ENCODE measurements at places on chromosomes 5 and 9.

- peak; percentile 72 for DNase-seq
Observed at GRCh38 chr9:89678396-89679015, 73.7 kb downstream of the GADD45G start.

DNA sequence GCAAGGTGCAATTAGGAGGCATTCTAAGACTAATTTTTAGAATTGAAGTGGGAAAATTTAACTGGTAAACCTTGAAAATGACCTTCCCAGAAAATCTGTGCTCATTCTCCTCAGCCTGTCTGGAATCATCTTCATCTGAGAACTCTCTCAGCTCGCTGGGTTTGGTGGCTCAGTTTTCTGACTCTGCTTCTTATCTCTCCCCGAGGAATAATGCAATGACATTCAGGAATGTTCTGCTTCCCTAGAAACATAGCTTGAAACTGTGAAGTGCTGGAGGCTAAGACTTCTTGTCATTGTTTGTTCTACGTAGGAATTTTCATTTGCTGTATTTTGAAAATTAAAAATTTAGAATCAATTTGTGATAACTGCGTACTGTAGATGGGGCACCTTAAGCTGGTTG is 86.6 kb downstream of the KCNN2 start:
- DNase-seq: no peak

DNA sequence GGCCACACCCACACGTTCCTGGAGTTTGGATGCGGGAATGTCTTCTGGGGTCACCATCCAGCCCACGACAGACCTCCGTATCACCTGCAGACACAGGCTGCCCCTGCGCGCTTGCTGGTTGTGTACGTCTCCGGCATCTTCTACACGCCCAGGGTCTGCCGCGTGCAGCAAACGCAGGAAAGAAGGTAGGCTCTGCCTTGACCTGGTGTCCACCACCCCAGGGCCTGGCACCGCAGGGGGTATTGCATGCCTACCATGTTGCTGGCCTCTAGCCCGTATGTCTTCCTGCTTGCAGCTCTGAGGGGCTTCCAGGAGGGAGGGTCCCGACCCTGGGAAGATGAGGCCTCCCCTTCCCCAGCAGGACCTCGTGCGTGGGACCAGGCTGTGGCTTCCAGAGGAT is 298.8 kb upstream of the IRX4 start:
- DNase-seq: no peak

- DNase-seq: no peak
Observed at GRCh38 chr5:89213573-89213972, 330.6 kb upstream of the MEF2C start.

DNA sequence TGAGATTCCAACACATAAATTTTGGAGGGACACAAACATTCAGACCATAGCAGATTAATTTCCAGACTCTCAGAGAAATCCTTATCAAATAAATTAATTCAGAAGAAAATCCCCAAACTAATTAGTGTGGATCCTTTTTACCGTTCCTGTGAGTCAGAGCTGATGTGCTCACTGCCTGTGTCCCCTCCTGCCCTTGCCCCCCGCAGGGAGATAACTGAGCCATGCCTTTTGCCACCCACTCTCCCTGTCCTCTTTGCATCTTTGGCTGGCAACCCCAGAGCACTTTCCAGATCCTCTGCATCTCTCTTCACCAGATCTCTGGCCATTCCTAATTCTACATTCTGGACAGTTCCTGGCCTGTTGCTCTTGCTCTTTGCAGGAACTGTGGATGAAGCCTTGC is 135.4 kb upstream of the MAP1B start:
- no peak for DNase-seq

Data from NCI-H345 (cell line).